ENCODE measurements at places on chromosomes 4 and X.

DNA sequence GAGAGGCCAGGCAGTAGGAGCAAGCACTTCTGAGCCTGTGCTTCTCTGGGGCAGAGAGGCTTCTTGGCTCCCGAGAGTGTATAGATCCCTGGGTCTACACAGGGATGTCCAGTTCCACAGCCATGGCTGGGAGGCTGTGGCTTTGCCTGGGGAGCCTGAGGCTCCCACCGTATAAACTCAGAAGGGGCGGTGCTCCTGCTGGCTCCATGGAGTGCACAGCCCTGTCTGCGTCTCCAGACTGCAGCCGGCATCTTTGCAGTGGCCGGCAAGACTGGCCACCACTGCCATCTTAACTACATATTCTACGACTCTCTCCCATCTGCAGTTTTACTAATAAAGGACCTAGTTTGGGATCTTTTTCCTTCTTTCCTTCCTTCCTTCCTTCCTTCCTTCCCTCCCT, 1253.8 kb downstream of the C4orf33 start:
- DNase-seq, result no peak

DNA sequence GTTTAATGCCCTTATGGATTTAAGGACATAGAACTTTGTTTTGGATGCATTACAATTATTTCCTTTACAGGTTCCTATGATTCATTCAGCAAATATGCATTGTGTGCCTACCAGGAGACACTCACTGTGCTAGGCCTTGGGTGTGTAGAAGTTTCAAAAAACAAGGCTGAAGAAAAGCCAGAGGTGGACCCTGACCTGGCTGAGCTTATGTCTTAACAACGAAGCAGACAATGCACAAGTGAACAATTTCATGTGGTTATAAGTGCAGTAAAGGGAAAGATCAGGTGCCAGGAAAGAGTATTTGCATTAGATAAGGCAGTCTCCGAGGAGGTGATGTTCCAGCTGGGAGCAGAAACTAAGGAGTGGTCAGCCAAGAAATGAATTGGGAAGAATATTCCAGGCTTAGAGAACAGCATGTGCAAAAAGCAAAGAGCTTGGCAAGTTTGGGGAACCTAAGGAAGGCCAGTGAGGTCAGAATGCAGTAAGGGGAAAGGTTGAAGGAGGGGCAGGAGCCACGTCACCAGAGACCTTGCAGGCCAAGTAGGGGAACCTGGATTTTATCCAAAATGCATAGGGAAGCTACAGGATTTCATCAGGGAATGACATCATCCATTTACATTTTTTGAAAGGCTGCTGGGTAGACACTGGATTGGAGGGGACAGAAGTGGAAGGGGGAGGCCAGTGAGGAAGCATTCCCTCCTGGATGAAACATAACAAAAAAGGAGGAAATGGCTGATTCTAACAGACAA, 193.6 kb downstream of the SOWAHB start:
- no peak for DNase-seq

GRCh38 chrX:109959356-109959871, 43.5 kb upstream of the TMEM164 start:
- no peak for DNase-seq

GRCh38 chrX:133373386-133374079, 41.8 kb downstream of the GPC4 start:
- no peak for DNase-seq

- no peak for DNase-seq
These were observed 30.6 kb downstream of the ZFYVE28 start for GRCh38 chr4:2387829-2388228.
